ENCODE measurements at places on chromosomes 6 and 20. TPM values are rescaled to one million over a fixed set of nuclear protein-coding genes. Genes with fewer than 3 reads are reported as not detected.

GRCh38 chr6:139765825-139766285 lies 391.4 kb upstream of the CITED2 start:
- no peak for DNase-seq

DNA sequence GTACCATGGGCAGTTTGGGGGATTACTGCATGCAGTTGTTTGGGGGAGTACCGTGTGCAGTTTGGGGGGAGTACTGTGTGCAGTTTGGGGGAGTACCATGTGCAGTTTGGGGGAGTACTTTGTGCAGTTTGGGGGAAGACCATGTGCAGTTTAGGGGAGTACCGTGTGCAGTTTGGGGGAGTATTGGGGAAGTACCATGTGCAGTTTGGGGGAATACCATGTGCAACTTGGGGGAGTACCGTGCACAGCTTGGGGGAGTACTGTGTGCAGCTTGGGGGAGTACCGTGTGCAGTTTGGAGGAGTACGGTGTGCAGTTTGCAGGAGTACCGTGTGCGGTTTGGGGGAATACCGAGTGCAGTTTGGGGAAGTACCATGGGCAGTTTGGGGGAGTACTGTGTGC lies 22.3 kb downstream of the CDH4 start:
- no peak for DNase-seq

DNA sequence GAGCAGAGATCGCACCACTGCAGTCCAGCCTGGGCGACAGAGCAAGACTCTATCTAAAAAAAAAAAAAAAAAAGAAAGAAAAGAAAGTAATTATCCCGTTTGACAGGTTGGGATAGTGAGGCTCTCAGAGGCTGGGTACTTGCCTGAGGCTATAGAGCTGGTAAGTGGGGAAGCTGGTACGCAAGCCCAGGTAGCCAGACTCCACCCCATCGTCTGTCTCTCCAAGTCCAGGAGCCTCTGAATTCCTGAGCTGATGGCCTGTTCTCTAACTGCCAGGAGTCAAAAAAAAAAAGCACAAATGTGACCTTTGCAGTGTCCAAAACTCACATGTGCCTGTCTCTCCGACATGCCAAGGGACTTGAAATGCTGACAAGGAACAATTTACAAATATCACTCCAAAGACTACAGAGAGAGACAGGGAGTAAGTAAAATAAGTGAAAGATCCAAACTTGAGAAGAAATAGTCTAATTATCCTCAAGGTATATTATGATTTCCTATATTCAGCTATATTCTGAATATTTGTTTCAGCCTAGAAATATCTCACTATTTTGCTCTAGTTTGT lies 109.1 kb upstream of the SCAF8 start:
- no peak for DNase-seq

GRCh38 chr20:12965212-12965869 lies 43.4 kb upstream of the SPTLC3 start:
- no peak for DNase-seq

SLC17A9 gene
- total RNA-seq: under 0.01 TPM

BEND3 gene
- total RNA-seq: 5.7 TPM

DNA sequence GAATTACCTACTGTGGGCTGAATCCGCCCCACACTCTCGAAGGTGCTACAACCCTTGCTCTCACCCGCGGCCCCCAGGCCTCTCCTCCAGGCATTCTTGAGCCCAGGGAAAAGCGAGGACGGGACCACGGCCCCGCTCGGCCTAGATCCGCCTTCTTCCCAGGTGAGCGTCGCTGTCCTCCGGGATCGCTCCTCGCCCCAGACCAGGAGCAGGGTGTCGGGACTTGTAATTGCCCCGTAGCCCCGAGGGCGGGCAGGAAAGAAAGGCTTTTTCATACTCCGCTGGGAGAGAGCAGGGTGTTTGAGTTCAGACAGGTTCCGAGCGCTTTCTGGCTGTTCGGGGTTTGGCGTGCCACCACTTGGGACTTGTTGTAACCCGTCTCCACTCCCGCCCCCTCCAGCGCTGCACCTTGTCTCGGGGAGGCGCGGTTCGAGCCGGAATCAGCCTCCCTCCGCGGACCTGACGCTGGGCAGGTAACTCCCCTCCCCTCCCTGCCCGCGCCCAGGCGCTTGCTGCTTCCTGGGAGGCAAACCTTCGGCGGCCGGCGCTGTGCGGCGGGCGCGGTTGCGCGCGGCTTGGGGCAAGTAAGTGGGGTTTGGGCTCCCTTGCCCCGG lies at the start of gene FAM83B:
Gene FAM83B, plus strand, starts transcription at position 529 of the 614 bp plus-strand sequence. CDS start 23,476 bp downstream, outside the sequence.
- DNase-seq: peak; percentile 8

GRCh38 chr20:24696396-24696795 lies 227.0 kb downstream of the SYNDIG1 start:
- no peak for DNase-seq

CLIC5 gene
- total RNA-seq: 1.2 TPM

- no peak for DNase-seq
Measured at GRCh38 chr20:36975099-36975818, 23.8 kb upstream of the SAMHD1 start.

- no peak for DNase-seq
Measured at GRCh38 chr6:78483553-78484197, 383.7 kb upstream of the IRAK1BP1 start.

NRSN1 gene
- total RNA-seq: 22.0 TPM

SHLD1 gene
- 6.1 TPM for total RNA-seq

GATA5 gene
- total RNA-seq: not detected

ANKRD66 gene
- not detected for total RNA-seq

- no peak for DNase-seq
Measured at GRCh38 chr6:153525998-153526397, 394.9 kb upstream of the RGS17 start.

- no peak for DNase-seq
Measured at GRCh38 chr6:166474721-166475565, 92.2 kb upstream of the MPC1 start.

DNA sequence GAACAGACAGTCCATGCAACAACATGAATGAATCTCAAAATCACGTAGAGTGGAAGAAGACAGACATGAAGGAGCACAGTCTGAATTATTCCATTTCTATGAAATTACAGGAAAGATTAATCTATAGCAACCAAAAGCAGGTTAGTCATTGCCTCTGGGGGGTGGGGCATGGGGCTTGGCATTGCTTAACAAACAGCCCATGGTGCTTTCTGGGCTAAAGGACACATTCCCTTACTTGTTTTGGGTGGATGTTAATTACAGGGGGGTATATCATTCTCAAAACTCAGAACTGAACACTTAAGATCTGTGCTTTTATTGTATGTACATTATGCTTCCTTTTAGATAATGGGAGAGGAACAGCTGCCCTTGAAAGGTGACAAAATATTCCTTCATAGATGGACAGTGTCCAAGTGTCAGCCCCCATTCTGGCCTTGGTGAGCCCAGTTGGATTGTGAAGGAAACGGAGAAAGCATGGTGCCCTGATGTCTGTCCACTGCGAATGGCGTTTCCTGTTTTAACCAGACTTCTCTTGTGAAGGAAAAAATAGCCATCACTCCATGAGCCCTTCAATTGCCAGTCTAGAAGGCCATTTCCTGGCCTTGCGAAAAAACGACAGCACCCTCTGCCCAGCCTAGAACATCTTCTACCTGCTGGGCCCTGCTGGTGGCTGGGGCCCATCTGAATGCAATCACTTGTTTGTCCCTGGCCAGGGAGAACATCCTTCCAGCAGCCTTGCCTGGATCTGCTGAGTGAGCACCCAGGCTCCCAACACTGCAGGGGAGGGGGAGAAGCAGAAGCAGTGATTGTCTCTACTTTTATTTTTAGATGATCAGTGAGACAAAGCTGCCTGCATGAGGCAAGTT lies 179.7 kb downstream of the BCAS1 start:
- no peak for DNase-seq

GTSF1L gene
- not detected for total RNA-seq

BPIFA1 gene
- total RNA-seq: not detected

GRCh38 chr6:54289426-54289825 lies 18.8 kb upstream of the TINAG start:
- DNase-seq: no peak

LGSN gene
- 0.82 TPM for total RNA-seq

- DNase-seq: no peak
Measured at GRCh38 chr20:20597966-20598365, 114.5 kb downstream of the RALGAPA2 start.

SLA2 gene
- under 0.01 TPM for total RNA-seq

BPIFB1 gene
- total RNA-seq: not detected

- no peak for DNase-seq
Measured at GRCh38 chr6:32843331-32843978, 392 bp downstream of the PSMB8 start.

PSMF1 gene
- total RNA-seq: 24.5 TPM

MEI4 gene
- total RNA-seq: 0.82 TPM

GRCh38 chr20:48288930-48289507 lies 503.7 kb upstream of the SULF2 start:
- no peak for DNase-seq

MOXD1 gene
- total RNA-seq: 15.9 TPM

- DNase-seq: no peak
Measured at GRCh38 chr6:16684896-16685554, 76.2 kb downstream of the ATXN1 start.

CST2 gene
- total RNA-seq: not detected

DNA sequence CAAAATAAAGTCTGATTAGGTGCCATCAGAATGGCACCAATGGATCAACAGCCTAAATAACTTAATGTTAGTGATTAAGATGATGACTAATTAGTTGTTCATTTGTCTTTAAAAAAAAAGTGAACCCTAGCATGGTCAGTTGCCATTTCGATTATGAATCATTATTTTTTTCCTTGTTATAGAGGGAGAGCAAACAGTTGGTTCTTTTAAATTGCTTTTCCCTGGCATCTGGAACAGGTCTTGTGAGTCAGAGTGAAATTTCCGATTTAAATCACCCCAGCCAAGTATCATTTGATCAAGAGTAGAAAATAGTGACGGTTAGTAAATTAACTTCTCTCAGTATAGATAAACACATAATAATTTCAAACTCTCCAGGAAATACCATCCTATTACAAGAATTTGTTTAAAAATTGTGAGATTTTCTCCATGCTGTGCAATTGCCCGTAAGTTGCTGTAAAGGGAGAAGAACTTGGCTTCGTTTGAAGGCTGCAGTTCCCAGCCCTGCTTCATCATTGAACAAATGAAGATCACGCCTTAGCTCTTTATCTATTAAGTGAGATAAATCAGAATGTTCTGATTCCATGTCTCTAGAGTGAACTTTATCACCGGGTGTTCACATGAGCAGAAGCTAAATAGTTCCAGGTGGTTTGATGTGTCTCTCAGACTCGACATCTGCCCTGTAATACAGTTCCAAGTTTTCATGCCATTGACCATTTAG lies 741.3 kb downstream of the DOK5 start:
- DNase-seq: no peak

DNA sequence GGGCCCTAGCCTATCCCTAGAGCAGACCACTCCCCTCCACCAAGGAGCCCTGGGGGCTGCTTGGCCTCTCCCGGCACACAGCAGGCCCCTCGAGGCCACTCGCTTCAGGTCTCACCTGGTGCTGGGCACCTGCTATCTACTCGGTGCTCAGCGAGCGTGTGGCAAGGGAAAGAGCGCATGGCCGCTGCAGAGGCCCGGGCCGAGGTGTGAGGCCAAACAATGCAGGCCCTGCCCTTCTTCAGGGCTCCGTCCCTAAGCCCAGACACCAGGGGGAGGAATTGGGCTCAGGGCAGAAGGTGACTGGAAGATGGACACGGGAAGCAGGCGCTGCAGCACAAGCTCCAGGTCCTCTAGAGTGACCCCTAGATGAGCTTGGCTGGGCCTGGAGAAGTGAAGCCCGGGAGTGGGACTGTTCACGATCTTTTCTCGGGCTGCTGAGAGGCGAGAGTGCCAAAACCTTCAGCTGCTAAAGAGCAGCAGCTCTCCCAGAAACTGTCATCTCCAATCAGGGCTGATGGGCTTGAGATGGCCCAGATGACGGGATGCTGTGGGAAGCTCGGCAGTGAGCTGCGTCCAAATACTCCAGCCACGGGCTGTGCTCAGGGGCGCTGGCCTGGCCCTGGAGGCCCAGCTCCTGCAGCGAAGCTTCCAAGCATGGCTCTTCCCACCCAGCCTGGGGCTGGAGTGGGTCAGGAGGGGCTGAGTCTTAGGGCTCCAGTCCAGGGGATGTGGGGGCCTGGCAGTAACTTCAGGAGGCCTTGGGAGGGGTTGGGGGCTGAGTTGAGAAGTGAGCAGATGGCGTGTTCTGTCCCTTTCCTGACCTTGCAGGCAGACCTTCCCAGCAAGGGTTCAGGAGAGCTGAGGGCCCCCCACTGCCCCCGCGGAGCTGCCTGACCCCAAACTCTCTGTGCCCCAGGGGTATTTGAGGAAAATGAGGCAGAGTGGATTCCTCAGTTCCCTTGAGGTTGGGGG lies 43.7 kb downstream of the APCDD1L start:
- DNase-seq: no peak

- DNase-seq: no peak
Measured at GRCh38 chr20:34401741-34402455, 38.8 kb downstream of the ITCH start.

DNA sequence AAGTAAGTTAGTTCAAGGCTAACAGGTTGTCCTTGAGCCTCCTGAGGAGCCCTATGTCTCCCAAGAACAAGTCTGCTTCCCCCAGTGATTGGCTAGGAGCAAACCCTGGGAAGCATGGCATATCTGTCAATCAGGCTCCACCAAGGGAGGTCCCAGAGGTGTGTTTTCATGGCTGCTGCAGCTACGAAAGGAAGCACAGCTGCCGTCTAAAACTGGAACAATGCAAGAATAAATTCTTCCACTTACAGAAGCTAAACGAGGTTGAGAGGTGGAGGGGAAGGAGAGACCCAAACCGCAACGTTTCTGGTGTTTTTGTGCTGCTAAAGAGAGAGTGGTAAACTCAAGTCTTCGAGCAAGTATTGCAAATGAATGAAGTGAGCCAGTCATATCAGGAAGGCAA lies 4.9 kb upstream of the PTGIS start:
- DNase-seq: no peak

GRCh38 chr20:48293671-48294070 lies 508.4 kb upstream of the SULF2 start:
- no peak for DNase-seq

- DNase-seq: no peak
Measured at GRCh38 chr6:14540810-14541540, 423.4 kb downstream of the CD83 start.

TPX2 gene
- 5.7 TPM for total RNA-seq

GRCh38 chr6:147821295-147821897 lies 312.9 kb downstream of the SAMD5 start:
- no peak for DNase-seq

GRCh38 chr6:81834141-81834681 lies 81.7 kb upstream of the TENT5A start:
- no peak for DNase-seq

DNA sequence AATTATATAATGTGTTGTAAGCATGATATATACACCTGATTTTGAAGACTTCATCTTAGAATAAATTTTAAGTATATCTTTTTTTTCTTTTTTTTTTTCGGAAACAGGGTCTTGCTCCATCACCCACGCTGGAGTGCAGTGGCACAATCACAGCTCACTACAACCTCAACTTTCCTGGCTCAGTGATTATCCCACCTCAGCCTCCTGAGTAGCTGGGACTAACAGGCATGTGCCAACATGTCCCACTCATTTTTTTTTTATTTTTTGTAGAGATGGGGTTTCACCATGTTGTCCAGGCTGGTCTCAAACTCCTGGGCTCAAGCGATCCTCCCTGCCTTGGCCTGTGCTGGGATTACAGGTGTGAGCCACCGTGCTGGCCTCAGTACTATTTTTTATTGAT lies 17.1 kb downstream of the VPS52 start:
- DNase-seq: no peak

GRCh38 chr6:47083586-47084047 lies 41.5 kb upstream of the ADGRF1 start:
- DNase-seq: no peak
